ENCODE measurements at places on chromosomes 13 and 19. TPM values are rescaled to one million over a fixed set of nuclear protein-coding genes. Genes with fewer than 3 reads are reported as not detected.

ZNF577 gene
- total RNA-seq, result 15.0 TPM

CD70 gene
- not detected for total RNA-seq

FCAR gene
- not detected for total RNA-seq

BAX gene
- 141 TPM for total RNA-seq

ZNF439 gene
- total RNA-seq, result 0.71 TPM

DNA sequence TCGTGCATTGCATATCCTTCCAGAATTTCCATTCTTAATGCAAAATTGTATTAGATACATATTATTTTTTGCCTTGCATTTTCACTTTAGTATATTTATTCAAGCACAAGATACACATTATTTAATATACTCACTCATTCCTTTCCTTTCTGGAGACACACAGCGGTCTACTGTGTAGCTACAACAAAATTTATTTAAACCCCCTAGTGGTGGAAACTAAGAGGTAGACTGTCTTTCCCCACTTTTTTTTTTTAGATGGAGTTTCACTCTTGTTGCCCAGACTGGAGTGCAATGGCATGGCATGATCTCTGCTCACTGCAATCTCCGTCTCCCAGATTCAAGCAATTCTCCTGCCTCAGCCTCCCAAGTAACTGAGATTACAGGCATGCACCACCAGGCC, 2040.3 kb upstream of the PCDH20 start:
- DNase-seq, result no peak
- H3K27me3 ChIP-seq, result no peaks in the 10 kb centered on the region
- H3K36me3 ChIP-seq, result no peaks in the 10 kb centered on the region
- H3K4me1 ChIP-seq, result no peaks in the 10 kb centered on the region

DNA sequence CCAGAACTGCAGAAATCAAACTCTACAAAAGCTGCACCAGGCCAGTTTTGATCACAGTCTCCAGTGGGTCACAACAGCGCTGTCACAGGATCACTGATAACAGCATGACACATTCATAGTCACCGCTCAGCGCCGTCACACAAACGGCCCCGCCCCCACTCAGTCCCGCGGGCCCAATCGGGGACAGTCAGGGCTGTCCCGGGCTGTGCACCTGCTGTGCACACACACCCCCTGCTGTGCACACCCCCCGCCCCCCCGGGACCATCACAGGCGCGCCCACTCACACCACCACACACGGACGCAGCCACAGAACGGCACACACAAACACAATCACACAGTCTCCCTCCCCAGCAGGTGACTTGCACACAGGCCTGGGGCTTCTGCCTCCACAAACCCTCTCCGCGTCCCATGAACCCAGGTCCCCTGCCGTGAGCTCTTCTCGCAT, 435 bp upstream of the ZNF382 start:
- no peaks in the 10 kb centered on the region for H3K27me3 ChIP-seq
- DNase-seq, result peak; percentile 54
- no peaks in the 10 kb centered on the region for H3K4me1 ChIP-seq
- peak overlapping the region; percentile 80 for H3K4me3 ChIP-seq

- H3K4me1 ChIP-seq, result peaks cover 33% of the 10 kb centered on the region
- peaks cover 22% of the 10 kb centered on the region for H3K36me3 ChIP-seq
- DNase-seq, result peak; percentile 45
- H3K4me3 ChIP-seq, result peak overlapping the region; percentile 2
- peak overlapping the region; percentile 21 for H3K27ac ChIP-seq
Observed at GRCh38 chr19:46976845-46977320, 42.8 kb upstream of the NPAS1 start.

- DNase-seq, result peak; percentile 92
- H3K27ac ChIP-seq, result no peak overlapping the region
- peaks cover 18% of the 10 kb centered on the region for H3K27me3 ChIP-seq
- peaks cover 19% of the 10 kb centered on the region for H3K36me3 ChIP-seq
Observed at GRCh38 chr19:46614114-46614722, 10.7 kb downstream of the PTGIR start.

- H3K27me3 ChIP-seq, result no peaks in the 10 kb centered on the region
- no peak overlapping the region for H3K4me3 ChIP-seq
- no peak for DNase-seq
- H3K27ac ChIP-seq, result no peak overlapping the region
- no peaks in the 10 kb centered on the region for H3K36me3 ChIP-seq
Observed at GRCh38 chr13:28120317-28120716, 18.0 kb upstream of the PAN3 start.

DNA sequence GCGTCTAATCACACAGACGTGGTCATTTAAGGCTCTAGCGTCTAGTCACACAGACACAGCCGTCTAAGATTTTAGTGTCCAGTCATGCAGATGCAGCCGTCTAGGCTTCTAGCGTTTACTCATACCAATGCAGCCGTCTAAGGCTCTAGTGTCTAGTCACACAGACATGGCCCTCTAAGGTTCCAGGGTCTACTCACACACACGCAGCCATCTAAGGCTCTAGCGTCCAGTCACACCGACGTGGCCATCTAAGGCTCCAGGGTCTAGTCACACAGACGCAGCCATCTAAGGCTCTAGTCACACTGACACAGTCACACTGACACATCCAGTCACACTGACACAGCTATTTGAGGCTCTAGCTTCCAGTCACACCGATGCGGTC, 55.7 kb downstream of the KLF2 start:
- H3K36me3 ChIP-seq, result peaks cover 8% of the 10 kb centered on the region
- no peak overlapping the region for H3K27ac ChIP-seq
- H3K4me1 ChIP-seq, result no peaks in the 10 kb centered on the region

- H3K4me3 ChIP-seq, result no peak overlapping the region
- H3K4me1 ChIP-seq, result no peaks in the 10 kb centered on the region
- H3K27me3 ChIP-seq, result no peaks in the 10 kb centered on the region
- no peak overlapping the region for H3K27ac ChIP-seq
- no peaks in the 10 kb centered on the region for H3K36me3 ChIP-seq
- no peak for DNase-seq
Observed at GRCh38 chr13:40306817-40307216, 359.6 kb downstream of the FOXO1 start.

GRCh38 chr19:41993612-41994483, at the start of gene ATP1A3:
TSS of gene ATP1A3 (minus strand) at chr19:41994230. CDS start at chr19:41994076, 154 bp downstream.
- peaks cover 9% of the 10 kb centered on the region for H3K4me1 ChIP-seq
- H3K4me3 ChIP-seq, result peak within 1 kb of the TSS; percentile 25
- H3K27me3 ChIP-seq, result peaks cover 42% of the 10 kb centered on the region
- peak; percentile 78 for DNase-seq
- peaks cover 5% of the 10 kb centered on the region for H3K36me3 ChIP-seq
- no peak within 1 kb of the TSS for H3K27ac ChIP-seq

DNA sequence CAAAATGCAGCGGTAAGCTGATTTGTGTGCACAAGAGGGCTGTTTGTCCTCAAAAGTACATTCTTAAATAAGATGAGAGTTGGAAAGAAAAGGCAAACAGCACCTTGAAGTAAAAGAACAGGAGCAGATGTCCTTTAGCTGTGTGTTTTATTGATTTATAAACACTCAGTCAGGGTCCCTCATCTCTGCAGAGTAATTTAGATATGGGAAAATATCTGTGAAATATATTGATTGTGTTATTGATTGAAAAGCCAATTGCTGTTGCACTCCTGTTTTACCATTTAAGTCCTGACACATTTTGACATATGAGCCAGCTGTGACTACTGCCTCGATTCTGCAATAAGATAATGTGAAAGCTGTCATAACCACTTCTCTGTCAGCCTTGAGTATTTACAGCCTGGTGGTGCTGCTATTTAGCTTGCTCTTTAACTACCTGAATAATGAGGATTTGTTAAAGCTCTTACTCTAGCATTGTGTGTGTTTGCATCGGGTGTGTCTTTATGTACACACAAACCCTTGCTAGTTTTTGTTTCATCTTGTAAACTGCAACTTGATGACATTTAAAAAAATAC, 550.1 kb downstream of the DACH1 start:
- no peaks in the 10 kb centered on the region for H3K27me3 ChIP-seq
- peaks cover 7% of the 10 kb centered on the region for H3K4me1 ChIP-seq
- H3K4me3 ChIP-seq, result no peak overlapping the region
- no peak overlapping the region for H3K27ac ChIP-seq
- no peaks in the 10 kb centered on the region for H3K36me3 ChIP-seq

- no peak for DNase-seq
- H3K27me3 ChIP-seq, result no peaks in the 10 kb centered on the region
- H3K36me3 ChIP-seq, result no peaks in the 10 kb centered on the region
- H3K4me3 ChIP-seq, result no peak overlapping the region
Observed at GRCh38 chr19:12260861-12261260, 33.8 kb downstream of the ZNF44 start.

Measured in Calu3 (cell line).